Fibroblast of the aortic adventitia (primary cell): ENCODE measurements at places on chromosomes 4 and X. TPM values are rescaled to one million over a fixed set of nuclear protein-coding genes. Genes with fewer than 3 reads are reported as not detected.

The POF1B gene
- not detected in 2 replicates for total RNA-seq

The SLITRK2 gene
- total RNA-seq = not detected in 2 replicates

The PFKFB1 gene
- 0.09 TPM in 1 of 2 replicates, not detected in the other for total RNA-seq

The VEGFD gene
- total RNA-seq = 0.90 and 1.6 TPM in 2 replicates

The FAM53A gene
- 1.6 and 2.5 TPM in 2 replicates for total RNA-seq

The HS3ST1 gene
- total RNA-seq = 2.5 and 6.8 TPM in 2 replicates

The ARHGAP6 gene
- total RNA-seq = 16.9 and 20.9 TPM in 2 replicates
